ENCODE measurements at places on chromosomes 4 and X. TPM values are rescaled to one million over a fixed set of nuclear protein-coding genes. Genes with fewer than 3 reads are reported as not detected.

DNA sequence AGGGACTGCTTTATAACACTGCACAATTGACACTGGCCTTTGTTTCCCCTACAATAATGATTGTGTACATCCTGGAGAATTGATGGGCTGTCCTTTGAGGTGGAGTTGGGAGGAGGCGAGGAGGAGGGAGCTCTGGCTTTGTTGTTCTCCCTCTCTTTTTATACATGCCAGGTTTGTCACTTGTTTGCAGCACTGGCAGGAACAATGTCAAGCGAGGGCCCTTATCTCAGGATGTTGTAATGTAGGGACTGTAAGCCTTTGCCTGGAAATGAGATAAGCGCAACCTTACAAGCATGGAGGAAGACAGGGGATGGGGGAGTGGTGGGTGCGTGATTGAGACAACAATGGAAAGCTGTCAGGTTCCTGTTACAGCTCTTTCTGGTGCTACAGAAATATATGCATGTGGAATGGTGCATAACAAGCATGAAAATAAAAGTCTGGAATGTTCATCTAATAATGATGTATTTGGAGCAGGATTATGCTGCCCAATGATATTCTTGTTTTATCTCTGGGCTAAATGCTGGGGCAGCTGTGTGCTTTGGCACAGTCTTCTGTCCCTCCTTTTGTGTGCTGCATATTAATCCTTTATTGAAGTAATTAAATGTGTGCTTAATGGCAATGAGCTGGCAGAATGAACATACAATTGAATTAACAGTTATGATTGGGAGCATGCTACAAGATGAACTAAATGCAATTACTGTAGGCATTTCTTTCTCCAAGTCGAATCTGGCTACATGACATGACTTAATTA lies 294.4 kb downstream of the GPAT3 start:
- DNase-seq, result no peak

AP1S2 gene
- total RNA-seq, result 205 TPM

TEX13B gene
- total RNA-seq, result not detected

PNMA6F gene
- not detected for total RNA-seq

Measured in SJCRH30 (cell line).